ENCODE measurements at places on chromosomes 11 and 22.

DNA sequence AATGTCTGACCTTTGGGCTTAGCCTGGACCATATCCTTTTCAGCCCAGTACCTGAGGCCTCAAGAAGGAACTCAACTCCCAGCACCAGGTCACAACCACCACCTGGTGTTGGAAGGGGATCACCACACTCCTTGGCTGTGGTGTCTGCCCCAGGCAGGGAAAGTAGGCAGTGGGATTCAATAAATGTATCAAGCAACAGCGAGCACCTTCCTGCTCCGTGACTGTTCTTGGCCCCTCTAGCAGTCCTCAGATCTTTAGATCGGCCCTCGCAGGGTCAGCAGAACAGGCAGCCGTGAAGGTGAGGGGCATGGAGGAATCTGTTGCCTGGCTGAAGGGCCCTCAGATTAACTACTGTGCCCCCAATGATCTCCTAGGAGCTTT lies 15.9 kb downstream of the ARFGAP2 start:
- no peak for DNase-seq

DNA sequence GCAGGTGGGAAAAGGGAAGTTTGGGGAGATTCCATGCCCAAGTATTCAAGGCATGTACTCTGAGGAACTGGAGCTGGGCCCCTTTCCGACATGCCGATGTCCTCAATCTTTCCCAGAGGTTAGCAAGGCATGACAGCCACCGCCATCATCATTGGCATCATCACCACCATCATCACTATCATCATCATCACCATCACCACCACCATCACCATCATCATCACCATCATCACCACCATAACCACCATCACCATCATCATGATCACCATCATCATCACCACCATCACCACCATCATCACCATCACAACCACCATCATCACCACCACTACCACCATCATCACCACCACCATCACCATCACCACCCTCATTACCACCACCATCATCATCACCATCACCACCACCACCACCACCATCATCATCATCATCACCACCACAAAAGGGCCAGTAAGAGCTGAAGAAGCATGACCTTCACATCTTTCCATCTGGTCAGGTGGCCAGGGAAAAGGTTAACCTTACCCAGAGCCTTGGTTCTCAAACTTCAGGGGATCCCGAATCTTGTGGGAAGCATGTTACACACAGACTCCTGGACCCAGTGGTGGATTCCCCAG lies 25.8 kb downstream of the PHF21B start:
- no peak for DNase-seq

DNA sequence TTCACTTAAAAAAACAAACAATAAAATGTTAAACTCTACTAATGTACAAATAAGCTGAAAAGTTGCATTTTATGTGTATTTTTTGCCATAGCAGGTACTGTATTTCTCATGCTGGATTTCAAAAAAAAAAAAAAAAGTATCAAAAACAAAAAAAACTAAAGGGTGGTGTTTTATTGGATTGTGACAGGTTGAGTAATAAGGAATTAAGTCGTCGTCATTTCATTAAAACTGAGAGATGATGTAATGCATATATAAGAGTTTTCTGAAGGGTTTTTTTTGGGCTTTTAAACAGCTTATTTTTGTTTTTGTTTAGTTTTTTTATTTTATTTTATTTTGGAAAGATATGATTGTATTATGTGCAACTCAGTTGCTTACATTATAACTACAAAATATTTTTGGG lies 10.9 kb upstream of the ADSL start:
- no peak for DNase-seq

DNA sequence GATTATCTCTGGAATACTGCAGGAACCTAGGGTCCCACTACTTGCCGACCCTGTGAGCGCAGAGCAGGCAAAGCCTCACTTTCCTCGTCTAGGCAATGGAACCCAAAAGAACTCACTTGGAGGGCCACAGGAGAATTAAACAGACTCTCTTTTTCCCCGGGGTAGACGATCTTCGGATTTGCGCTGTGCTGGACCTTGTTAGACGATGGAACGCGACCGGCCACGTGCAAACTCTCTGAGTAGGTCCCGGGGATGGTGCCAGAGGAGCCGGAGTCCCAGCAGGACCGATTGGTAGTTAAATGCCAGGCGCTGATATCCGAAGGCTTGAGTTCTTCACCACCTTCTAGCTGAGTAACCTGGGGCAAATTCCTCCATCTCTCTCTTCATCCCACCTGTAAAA lies 1.0 kb upstream of the SLC1A2 start:
- DNase-seq, result no peak

- DNase-seq, result no peak
Measured at GRCh38 chr11:115042002-115042401, 363.7 kb downstream of the NXPE2 start.

- DNase-seq, result no peak
Measured at GRCh38 chr22:34070531-34070930, 150.3 kb upstream of the LARGE1 start.

- no peak for DNase-seq
Measured at GRCh38 chr11:35040221-35040942, 98.6 kb upstream of the CD44 start.

DNA sequence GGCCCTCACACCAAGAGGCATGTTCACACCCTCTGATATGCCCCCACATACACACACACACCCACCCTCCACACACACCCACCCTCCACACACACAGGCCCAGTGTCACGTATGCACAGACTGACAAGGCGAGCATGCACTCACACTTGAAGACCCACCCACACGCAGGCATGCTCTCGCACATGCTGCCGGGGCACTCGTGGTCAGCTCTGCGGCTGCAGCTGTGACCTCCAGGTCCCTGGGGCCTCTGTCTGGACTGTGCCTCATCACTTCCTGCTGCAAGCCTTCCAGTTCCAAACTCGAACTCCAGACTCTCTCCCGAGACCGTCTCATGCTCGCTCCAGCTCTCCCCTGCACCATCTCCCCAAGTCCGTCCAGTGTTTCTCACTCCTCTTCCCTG lies 9.5 kb downstream of the DCHS1 start:
- DNase-seq, result no peak

DNA sequence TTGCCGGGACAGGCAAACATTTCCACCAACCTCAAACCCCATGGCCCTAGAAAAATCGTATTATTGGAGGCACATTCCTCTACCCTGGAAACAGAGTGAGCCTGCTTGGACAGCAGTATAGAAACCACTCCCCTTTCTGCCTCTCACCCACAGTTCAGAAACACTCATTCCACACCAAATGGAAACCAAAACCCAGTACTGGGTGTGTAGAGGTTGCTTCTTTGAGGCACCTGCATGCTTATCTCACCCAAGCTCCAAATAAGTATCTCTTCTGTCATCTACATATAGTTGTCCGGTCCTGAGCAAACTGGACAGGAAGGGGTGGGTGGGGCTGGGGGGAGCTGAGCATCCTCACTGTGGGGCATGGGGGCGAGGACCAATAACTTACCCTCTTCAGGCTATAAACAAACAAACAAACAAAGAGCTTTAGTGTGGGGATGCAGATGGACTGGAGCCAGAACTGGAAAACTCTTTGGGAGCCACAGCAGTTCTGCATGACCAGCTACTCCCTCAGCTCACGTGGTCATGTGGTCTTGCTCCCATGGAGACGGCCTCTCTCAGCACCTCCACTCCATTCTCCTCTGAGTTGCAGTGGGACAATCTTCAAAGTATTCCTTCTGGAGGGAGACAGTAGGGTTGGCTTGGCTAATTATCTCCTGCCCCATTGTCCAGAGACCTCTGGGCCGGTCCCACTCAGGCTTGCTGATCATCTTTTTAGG lies 1.0 kb upstream of the PLAAT2 start:
- DNase-seq, result no peak

DNA sequence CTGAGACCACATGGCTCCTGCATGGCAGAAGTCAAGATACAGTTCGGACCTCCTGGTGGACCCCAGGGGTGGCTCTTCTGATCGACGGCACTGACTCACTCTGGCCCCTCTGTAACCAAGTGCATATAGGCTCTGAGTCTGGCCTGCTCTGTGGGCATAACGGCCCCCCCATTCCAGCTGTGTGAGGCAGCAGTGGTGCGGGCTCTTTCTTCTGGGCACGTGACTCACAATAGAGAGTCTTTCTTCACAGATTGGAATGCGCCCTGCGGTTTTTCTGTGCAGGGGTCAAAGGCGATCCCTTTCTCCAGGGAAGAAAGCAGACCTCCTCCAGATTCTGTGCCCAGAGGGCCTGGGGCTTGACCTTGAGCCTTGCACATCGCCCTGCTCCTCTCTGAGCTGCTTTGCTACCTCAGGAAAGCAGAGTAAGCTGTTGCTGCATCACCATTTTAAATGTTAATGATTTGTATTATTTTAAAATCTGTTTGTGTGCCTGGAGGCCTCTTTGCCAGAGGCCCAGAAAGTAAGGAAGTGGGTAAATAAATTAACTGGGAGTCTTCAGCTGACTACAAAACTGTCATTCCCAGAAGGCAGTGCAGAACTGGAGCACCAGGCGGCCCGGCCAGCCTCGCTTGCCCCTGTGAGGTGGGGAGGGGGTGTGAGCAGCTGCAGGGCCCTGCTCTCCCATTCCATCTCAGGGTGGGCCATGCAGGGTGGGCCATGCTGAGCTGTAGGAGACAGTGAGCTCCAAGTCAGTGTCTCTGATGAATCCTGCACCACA lies 199.0 kb downstream of the GRIK4 start:
- no peak for DNase-seq

DNA sequence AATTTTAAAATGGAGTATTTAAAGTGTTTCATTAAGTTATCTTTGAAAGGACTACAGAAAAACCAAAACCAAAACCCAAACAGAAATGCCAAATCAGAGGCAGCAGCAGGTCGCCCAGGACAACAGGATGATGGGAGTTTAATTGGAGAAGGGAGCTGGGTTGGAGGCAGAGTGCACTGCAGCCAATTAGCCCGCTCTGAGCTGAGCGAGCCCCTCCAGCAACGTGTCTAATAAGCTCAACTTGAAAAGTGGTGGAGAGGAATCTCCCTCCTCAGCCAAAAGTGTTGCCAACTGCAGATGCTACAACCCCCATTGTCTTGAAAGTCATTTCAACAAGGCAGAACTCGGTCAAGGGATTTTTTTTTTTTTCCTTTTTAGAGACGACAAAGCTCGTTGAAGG lies 323.9 kb downstream of the CADM1 start:
- DNase-seq, result no peak

GRCh38 chr22:28497188-28497587 lies 182.5 kb downstream of the TTC28 start:
- DNase-seq, result no peak

- DNase-seq, result no peak
Measured at GRCh38 chr11:19994672-19995071, 165.6 kb downstream of the DBX1 start.

DNA sequence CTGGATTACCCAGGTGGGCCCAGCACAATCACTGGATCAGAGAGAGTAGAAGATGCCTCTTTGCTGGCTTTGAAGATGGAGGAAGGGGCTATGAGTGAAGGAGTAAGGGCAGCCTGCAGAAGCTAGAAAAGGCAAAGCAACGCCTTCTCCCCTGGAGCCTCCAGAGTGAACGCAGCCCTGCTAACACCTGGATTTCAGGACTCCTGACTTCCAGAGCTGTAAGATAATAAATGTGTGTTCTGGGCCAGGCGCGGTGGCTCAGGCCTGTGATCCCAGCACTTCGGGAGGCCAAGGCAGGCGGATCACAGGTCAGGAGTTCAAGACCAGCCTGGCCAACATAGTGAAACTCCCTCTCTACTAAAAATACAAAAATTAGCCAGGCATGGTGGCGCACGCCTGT lies 102.4 kb downstream of the MORC2 start:
- DNase-seq, result no peak

- DNase-seq, result no peak
Measured at GRCh38 chr11:441418-442274, at the start of gene ANO9. Gene ANO9 (minus strand): TSS chr11:442011. CDS start chr11:441926, 85 bp downstream.

- no peak for DNase-seq
Measured at GRCh38 chr11:126624506-126624905, 269.0 kb downstream of the ST3GAL4 start.

GRCh38 chr11:126304457-126305075 lies 706 bp downstream of the DCPS start:
- DNase-seq, result no peak

GRCh38 chr11:56700242-56700913 lies 1.5 kb downstream of the OR9G1 start:
- peak; percentile 50 for DNase-seq

- DNase-seq, result no peak
Measured at GRCh38 chr11:67371911-67372320, 1.5 kb downstream of the CLCF1 start.

DNA sequence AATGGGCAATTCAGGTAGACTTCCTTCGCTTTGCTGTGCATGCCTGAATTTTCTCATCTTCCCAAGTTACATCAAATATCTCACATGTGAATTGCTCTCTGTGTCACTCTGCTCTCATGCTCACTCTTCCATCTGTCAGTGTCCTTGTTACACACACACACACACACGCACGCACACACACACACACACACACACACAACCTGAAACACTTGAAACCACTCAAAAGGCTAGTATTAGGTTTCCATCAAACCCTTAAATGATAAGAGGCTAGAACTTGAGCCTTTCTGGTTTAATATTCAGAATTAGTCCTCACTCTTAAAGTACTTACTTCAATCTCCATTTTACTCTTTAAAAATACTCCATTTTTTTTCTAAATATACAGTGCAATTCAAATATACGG lies 282.4 kb downstream of the C11orf87 start:
- no peak for DNase-seq

GRCh38 chr22:22927888-22928665 lies 40.5 kb downstream of the IGLL5 start:
- DNase-seq, result no peak

DNA sequence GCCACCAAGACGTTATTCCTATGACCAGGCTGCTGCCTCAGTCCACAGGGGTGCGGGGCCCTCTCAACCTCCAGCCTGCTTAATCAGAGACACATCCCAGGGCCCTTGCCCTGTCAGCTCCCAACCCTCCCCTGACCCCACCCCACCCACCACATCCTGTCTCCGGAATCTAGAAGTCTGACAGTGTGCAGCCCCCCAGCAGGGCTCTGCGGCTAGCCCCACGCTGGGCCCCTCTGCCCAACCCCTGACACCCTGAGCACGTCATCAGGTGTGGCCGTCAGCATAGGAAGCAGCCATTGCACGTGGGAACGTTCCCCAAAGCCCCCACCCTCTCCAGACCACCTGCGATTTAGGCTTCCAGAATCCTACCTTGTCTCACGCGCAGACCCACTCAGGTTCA lies 34.3 kb upstream of the IGSF9B start:
- no peak for DNase-seq

GRCh38 chr11:58927393-58928106 lies 11.7 kb upstream of the GLYATL1 start:
- DNase-seq, result no peak

- no peak for DNase-seq
Measured at GRCh38 chr11:106304274-106304673, 226.8 kb downstream of the AASDHPPT start.
